ENCODE measurements at places on chromosomes 2 and 18.

DNA sequence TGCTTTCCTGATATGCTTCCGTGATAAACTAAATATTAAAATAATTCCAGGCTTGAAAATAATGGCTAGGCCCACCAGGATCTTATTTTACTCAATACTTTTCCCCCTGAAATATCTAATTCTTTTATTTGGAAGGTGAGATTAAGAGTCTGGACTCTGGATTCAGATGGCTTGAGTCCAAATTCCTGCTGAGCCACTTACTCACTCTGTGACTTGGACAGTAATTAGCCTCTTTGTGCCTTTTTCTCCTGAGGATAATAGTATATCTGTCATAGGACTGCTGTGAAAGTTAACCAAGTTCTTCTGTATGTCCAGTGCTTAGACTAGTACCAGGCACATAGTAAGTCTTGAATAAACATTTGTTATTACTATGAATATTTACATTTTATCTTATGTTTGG lies 127.3 kb upstream of the ERBB4 start:
- no peak for DNase-seq

- no peak for DNase-seq
These were observed 509.4 kb upstream of the HNMT start for GRCh38 chr2:137454886-137455285.

DNA sequence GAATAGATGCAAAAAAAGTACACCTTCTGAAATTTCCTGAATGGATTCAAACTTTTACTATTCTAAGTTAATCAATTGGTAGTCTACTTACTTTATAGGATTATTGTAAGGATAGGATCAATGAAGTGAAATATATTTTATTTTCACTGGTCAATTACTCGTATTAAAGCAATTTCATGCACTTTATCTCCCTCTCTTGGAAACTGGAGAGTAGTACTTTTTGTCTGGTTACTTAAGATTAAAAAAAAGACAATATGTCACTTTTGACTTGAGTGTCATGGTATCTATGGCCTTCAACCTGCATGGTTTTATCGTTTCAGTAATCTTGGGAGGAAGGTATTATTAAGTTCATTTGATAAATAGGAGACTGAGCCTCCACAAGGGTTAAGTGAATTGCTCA lies 1.0 kb upstream of the KYNU start:
- no peak for DNase-seq

- DNase-seq = peak; percentile 16
These were observed 19.1 kb upstream of the SMARCAL1 start for GRCh38 chr2:216392945-216393840.

- DNase-seq = no peak
These were observed 768.5 kb downstream of the LRP1B start for GRCh38 chr2:141362311-141362710.

- DNase-seq = no peak
These were observed 191.2 kb upstream of the ZEB2 start for GRCh38 chr2:144711084-144711483.

DNA sequence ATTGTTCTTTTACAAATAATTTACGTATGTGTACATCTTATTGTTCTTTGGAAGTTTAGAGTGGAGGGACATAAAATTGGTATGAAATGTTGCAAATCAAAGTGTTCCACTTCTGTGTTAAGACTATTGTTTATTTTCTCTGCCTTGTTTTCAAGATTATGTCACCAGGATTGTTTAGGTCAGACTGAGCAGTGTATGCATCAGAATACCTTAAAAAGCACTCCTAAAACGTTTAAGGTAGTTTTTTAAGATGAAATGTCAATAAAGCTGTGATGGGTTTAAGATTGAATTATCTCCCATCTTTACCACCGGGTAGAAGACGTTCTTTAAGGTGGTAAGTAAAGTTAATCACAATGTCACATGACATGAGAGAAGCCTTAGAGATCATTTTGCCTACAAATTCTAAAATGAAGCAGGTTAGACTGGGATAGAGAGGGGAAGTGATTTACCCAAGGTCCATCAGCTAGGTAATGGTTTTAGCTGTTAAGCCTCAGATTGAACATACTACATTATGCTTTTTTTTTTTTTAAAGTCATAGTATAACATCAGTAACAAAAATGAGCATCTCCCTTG lies 10.6 kb downstream of the VAPA start:
- DNase-seq = no peak

DNA sequence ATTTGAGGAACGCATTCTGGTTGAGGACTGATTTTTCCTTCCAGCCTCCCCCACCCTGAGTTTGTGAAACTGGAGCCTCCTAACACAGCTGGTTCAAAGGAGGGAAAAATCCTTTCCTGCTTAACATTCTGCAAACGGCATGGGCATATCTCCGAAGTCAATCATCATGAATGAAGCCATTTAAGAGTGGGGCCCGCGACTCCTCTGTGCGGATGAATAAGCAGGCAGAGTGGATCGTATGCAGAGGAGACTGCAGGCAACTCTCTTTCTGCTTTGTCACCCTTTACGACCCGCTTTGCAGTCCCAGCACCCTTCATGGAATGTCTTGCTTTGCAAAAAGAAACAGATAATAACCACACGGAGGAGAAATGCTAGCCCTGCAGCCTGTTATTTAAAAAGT lies 305.2 kb downstream of the CLIP4 start:
- DNase-seq = peak; percentile 21

- no peak for DNase-seq
These were observed 5.1 kb upstream of the TWSG1 start for GRCh38 chr18:9329471-9329870.
